ENCODE measurements at places on chromosomes 5 and 9.

DNA sequence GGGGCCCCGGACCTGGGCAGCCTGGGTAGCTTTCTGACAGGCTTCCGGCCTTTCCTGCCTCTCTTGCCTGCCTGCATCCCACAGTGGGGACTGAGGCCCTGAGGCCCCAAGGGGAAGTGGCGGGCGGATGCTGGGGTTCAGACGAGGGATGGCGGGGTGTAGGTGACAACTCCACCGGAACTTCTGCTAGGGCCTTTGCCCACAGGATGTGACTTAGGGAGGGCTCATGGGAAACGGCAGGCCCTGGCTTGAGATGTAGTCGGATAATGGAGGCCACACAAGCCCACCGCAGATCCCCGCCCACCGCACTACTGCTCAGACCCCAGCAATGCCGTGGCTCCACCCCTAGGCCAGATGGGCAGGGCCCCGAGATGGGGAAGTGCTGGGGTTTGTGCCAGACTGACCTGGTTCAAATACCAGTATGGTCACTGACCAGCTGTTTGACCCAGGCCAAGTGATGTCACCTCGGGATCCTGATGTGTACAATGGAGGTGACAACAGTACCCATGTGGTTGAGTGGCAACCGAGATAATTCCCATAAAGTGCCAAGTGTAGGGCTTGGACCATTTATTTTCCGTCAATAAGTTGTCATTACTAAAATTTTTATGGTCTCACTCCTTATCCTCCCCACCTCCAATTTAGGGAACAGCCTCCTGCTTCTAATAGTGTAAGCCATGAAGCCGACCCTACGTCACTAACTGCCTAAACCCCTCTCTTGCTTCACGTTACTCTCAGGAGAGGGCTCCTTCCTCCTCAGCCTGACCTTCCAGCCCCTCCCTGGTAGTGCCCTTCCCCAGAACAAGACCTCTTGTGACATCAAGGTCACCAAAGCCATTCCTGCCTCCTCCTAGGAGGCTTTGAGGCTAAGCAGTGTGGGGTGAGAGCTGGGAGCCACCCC lies 2.5 kb upstream of the CDK9 start:
- DNase-seq = peak; percentile 22

GRCh38 chr9:86614871-86615849 lies 260.9 kb upstream of the TUT7 start:
- no peak for DNase-seq

DNA sequence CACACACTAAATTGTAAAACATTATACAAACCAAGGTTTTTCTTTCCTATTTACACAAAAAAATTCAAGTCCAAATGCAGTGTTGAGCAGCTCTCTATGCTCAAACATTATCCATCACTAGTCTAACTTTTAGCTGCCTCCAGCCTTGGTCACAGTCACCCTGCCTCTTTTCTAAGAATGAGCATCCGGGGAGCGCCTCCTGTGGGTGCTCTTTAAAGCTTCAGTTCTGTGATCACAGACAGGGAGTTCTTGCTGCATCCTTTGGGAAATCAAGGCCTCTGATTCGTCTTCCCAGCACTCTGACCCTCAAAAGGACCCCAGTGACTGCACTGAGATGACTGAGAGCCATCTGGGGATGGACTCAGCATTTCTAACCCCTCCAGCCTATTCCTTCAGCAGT lies 289.6 kb downstream of the SEC61B start:
- DNase-seq = no peak

DNA sequence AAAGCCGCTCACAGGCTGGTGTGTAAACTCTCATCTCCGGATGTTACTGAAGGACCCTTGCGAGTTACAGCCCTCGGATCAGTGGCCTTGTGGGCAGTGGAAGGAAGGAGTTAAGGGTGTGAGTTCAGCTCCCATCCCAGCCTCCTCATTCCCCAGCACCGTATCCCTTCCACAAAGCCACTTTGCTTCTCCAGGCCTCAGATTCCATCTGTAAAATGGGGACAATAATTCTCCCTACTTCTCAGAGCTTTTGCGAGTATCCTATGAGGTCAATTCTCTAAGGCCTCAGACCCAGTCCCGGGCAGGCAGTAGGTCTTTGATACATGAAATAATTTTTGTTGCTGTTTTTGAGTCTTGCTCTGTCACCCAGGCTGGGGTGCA lies 141.3 kb downstream of the C9orf50 start:
- no peak for DNase-seq

- no peak for DNase-seq
Observed at GRCh38 chr5:125394661-125395280, 648.3 kb upstream of the ZNF608 start.

DNA sequence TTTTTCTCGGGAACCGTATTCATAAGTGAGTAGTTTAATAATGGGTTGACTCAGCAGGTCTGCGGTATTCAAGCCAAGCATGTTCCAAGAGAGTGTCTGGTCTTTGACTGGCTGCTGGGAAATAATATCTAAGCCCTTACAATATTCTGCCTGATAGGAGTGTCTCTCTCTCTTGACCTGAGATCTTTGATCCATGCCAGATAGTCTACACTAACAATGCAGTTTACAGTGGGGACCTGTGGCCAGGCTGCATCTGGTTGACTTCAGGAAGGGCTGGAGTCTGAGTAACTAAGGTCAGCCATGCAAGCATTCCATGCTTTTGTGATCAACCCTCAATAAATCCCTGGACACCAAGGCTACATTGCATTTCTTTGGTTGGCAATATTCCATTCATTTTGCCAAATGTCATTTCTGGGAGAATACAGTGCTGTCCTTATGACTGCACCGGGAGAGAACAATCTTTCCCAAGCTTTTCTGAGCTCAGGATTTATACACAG lies 195.5 kb downstream of the SEMA5A start:
- no peak for DNase-seq

DNA sequence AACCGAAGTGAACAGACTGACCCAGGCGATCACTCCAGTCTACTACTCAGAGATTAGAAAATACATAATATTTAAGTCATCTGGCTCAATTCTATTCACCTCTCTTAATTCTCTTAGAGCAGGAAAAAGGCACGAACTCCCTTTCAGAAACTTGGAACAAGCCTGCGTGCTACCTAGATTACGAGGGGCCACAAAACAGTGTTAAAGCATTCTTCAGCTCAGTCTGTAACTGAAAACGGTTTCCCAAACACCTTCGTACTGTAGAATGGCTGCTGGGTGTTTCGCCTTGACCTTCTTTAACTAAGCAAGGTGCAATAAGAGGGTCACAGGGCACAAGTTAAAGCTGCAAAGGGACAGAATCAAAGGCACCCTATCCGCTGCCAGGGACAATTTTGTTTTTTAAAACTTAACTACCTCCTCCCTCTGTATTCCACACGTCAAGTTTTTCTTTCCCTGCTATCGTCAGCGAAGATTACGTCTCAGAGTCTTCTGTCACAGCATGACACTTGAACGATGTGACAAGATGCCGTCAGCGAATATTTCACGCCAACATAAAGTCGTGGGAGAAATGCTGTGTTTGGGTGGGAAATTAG lies 687 bp downstream of the LYSMD3 start:
- DNase-seq = no peak

DNA sequence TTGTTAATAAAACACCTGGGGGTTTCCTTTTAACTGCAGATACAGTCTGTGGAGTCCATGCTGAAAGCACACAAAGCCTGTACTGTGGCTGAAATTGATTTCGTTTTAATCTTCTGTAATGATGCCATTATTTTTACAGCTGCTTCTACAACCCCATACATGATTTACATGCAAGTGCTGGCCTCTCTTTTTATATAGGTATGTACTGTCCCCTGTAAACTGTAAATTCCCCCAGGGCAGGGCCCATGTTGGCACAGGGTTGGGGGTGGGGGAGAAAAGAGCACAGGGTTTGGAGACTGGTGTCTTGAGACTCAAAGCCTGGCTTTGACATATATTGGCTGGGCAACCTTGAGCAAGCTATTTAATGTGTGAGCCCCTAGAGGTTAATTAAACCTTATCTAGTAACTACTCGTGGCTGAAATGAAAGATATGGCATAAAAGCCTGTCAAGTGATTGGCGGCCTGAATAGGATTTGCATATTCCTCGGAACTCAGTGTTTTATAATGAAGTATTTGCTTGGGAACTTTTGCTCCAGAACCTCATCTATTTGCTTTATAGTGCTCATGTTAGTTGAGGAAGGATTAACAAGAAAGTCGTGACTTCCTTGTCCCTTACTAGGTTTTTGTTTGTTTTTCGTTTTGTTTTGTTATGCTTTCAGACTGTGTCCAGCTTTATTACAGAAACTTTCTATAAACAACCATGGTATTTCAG lies 34.0 kb downstream of the KLF4 start:
- no peak for DNase-seq

- no peak for DNase-seq
Observed at GRCh38 chr5:115360046-115360685, 63.7 kb upstream of the CCDC112 start.

- DNase-seq = no peak
Observed at GRCh38 chr9:125997196-125997823, 250.1 kb downstream of the PBX3 start.

DNA sequence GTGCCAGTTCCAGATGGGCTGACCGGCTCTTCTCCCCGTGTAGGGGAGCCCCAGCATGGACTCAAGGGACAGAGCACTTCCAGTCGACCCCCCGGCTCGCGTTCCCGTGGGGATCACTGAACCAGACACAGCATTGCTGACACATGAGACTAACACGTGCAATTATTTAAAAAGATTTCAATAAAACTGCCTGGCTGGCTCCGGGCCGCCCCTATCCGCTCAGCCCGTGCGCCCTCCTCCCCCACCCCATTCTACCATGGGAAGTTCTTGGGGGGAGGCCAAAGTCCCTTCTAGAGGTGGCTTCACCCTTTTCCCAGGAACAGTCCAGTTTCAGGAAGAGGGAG lies 4.7 kb downstream of the TESK1 start:
- DNase-seq = no peak

DNA sequence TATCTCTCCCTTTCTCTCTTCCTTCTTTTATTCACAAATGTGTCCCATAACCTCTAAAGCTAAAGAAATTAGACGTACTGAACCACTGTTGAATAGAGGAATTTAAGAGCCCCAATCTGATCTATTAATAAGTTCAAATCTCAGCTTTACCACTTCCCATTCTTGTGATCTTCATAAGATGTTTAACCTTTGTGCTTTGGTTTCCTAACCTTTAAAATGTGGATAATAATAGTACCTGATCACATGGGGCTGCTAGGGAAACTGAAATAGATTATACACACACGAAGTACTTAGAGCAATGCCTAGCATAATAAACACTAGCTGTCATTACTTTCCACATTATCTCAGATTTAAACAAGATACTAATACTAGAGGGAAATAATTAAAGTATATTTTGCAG lies 324.3 kb upstream of the SEMA6A start:
- no peak for DNase-seq

GRCh38 chr5:135503871-135504270 lies 31.9 kb downstream of the NEUROG1 start:
- no peak for DNase-seq

GRCh38 chr9:128684325-128685199 lies 4.5 kb upstream of the SET start:
- DNase-seq = peak; percentile 42

GRCh38 chr9:90013778-90014177 lies 409.0 kb downstream of the GADD45G start:
- no peak for DNase-seq

- no peak for DNase-seq
Observed at GRCh38 chr5:116864157-116864837, 289.7 kb upstream of the SEMA6A start.

GRCh38 chr9:35847792-35848572 lies 19.0 kb downstream of the TMEM8B start:
- no peak for DNase-seq

- DNase-seq = no peak
Observed at GRCh38 chr9:33893861-33894260, 76.9 kb downstream of the UBE2R2 start.

DNA sequence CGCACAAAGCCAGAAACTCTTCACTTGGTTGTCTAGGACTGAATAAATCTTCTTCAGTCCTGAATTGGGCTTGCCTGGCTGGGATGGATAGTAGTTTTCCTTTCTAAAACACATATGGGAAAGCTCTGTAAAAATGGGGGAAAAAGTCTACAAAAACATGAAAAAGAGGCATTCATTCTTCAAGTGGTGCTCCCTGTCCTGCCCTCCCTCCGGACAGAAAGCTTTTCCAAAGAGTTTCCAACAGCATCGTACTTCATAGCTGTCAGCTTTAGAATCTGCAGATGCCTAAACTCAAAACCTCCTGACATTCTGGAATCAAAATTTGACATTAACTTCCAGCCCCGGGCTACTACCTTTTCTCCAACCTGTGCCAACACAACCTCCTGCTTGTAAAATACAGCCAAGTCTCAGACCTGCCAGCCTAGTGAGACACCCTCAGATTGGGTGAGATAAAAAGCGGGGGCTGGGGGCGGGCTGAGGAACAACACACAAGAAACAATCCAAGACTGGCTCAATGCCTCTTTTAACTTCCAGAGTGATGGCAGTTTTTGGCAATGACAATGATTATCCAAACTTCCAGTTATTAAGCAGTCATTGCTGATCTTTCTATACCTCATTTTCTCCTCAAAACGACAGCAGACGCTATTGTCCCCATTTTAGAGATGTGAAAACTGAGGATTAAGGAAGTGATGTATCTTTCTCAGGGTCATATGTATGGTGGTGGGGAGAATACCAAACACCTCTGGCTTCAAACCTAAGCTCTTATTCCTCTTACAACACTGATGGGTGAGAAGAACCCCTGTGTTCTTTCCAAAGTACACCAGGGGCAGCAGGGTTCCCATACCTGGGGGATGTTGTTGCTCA lies 1.3 kb downstream of the TNC start:
- no peak for DNase-seq

DNA sequence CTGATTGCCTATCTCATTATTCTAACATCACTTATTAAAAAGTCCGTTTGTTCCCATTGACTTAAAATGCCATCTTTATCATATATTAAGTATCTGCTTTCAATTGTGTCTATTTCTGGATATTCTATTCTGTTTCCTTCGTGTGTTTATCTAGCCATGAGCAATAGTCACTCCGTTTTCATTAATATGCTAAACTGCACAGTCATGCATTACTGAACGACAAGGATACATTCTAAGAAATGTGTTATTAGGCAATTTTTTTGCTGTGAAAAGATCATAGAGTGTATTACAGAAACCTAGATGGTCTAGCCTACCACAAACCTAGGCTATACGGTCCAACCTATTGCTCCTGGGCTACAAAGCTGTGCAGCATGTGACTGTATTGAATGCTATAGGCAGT lies 482.9 kb downstream of the IRX1 start:
- no peak for DNase-seq

GRCh38 chr5:117144086-117144485 lies 569.5 kb upstream of the SEMA6A start:
- no peak for DNase-seq

DNA sequence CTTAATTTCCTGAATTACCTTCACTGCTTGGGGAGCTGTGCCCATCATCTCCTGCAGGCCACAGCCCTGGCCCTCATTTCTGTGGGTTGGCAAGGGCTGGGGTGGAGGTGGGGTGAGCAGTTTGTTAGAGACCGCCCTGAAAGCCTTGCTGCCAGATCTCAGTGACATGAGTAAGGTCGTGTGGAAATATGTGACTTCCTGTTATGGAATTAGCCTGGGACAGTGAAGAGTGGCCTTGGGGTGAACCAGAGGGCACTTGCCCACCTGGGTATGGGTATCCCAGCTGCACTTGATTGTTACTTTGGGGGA lies 2.5 kb upstream of the HNRNPAB start:
- DNase-seq = no peak

Measured in activated naive CD8-positive, alpha-beta T cell treated with anti-CD3 and anti-CD28 coated beads, Interleukin-2, amount 50 U/mL, for 16 hours (primary cell).